ENCODE measurements at places on chromosomes 12 and 14.

GRCh38 chr12:40768125-40768864, 76.1 kb downstream of the CNTN1 start:
- DNase-seq: no peak

- no peak for DNase-seq
Measured at GRCh38 chr12:52126605-52127578, 47.4 kb downstream of the SMIM41 start.

DNA sequence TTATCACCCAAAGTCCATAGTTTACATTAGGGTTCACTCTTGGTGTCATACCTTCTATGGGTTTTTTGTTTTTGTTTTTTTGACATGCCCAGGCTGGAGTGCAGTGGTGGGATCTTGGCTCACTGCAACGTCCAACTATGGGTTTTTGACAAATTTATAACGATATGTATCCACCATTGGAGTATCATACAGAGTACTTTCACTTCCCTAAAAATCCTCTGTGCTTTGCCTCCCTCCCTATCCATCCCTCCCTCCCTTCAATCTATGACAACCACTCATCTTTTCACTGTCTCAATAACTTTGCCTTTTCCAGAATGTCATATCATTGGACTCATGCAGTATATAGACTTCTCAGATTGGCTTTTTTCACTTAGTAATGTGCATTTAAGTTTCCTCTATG, 139.0 kb upstream of the CCDC198 start:
- DNase-seq: no peak

DNA sequence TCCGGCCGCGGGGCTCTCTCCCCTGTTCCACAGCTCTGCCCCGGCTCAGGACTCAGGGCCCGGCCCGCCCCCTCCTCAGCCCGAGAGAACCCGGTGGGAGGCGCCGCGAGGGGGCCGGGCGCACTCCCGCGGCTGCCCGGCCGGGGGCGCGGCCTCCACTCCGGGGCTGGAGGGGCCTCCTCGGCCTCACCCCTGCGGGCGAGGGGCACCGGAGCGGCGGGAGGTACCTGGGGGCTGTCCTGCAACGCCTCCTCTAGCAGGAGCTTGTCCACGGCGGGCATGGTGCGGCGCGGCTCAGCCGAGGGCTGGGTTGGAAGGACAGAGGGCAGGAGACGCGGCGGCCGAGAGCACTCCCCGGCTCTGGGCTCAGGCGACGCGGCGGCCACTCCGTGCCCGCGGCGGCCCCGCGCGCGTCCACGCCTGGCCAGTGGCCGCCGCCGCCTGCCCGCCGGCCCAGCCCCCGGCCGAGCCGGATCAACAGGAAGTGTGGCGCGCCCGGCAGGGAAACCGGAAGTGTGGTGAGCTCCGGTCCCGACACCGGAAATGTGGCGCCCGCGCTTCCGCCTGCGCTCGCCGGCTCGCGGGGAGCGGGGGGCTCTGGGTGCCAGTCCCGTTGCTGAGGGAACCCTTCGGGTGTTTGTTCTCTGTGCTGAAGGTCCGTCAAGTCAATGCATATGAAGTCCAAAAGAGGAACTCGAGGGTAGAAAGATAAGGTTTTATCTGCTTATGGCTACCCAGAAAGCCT, at the start of gene APPL2:
Gene APPL2, minus strand, starts transcription at position 443 of the 745 bp plus-strand sequence. Its CDS starts 162 bp downstream, at position 281.
- DNase-seq: peak; percentile 60

- DNase-seq: no peak
Measured at GRCh38 chr14:34043627-34044372, 92.9 kb upstream of the EGLN3 start.

DNA sequence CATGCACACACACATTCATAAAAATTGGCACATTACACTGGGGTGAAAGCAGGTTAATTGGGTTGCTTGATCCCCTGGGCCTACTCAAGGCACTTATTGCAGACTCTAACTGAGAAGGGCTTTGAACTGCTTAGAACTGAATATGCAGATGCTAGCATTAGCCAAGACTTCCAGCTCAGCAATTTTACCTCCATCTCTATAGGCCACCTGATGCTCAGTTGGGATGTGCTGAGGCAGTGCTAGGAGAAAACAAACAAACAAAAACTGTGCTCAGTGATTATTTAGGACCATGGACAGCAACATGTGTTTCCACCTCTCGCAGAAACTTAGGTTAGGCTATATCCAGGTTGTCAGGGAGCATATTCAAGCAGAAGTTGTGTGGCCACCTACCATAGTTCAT, 124.8 kb upstream of the WSCD2 start:
- peak; percentile 36 for DNase-seq

GRCh38 chr14:53109105-53110041, 43.8 kb downstream of the DDHD1 start:
- peak; percentile 47 for DNase-seq

GRCh38 chr12:123271001-123271668, 521 bp downstream of the CDK2AP1 start:
- peak; percentile 55 for DNase-seq

GRCh38 chr12:121748571-121749265, 36.2 kb downstream of the TMEM120B start:
- no peak for DNase-seq

GRCh38 chr12:79782172-79782900, 91.6 kb upstream of the PAWR start:
- no peak for DNase-seq

GRCh38 chr14:73680821-73681220, 33.4 kb downstream of the PNMA1 start:
- no peak for DNase-seq

Data from NCI-H187 (cell line).